ENCODE measurements at places on chromosomes 13 and 19.

- no peak for DNase-seq
These were observed 471.0 kb downstream of the TBC1D4 start for GRCh38 chr13:75010941-75011340.

DNA sequence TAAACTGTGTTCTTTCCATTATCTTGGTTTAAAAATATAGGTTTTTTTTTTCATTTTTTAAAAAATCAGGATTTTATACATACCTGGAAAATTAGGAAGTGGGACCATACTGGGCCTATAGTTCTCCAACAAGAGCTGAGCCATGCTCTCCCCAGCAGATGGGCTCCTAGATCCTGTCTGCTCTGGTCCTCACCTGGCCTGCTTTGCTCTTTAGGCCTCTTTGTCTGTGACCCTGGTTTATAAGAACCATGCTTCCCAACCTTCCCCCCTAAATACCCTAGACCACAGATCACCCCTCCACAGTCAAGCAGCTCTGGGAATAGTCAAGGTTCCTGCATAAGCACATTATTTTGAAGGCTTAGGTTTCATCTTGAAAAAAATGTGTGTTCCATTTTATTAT is 185.0 kb upstream of the TSHZ3 start:
- no peak for DNase-seq

- DNase-seq = no peak
These were observed 46.5 kb downstream of the TNFSF13B start for GRCh38 chr13:108315991-108316390.

GRCh38 chr19:38719761-38720558 is 24.3 kb downstream of the CAPN12 start:
- DNase-seq = peak; percentile 91

Data from astrocyte of the hippocampus (primary cell).